Neuronal stem cell (in vitro differentiated cells): ENCODE measurements at places on chromosomes 12 and 14.

DNA sequence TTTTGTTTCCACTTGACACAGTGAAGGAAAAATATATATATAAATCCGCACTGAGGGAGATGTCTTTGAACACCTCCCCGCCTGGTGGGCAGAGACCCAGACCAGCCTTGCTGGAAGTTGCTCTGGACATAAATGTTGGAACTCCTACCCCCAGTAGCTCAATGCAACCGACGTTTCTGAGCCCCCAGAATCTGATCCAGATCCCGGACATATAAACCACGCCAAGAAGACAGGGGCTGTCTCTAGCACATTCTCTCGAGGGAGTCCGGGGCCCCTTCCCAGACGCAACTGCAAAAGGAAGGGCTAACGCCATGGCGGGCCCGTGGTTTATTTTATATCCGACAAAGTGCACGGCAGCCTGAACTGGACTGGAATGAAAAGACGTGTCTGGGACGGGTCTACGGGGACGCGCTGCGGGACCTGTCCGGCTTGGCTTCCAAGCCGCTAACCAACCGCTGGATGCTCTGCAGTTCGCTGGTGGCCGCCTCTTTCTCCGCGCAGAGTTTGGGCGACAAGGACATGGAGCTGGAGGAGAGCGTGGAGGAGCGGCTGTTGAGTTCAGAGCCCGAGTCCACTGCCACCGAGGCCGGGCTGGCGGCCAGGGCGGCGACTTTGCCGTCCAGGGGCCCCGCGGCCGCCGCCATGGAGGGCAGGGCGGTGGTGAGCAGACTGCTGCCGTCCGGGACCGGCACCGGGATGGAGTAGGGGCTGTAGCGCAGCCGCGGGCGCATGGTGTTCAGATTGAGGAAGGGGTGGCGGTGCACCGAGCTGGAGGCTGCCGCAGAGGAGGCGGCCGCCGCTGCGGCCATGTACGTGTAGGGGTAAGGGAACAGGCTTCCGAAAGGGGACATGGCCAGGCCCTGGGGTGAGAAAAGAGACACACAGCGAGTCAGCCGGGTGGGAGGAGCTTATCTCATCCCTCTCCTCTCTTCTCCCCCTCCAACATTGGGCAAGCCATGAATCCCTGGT is 12.2 kb downstream of the TBX3 start:
- DNase-seq, result peak; percentile 45

DNA sequence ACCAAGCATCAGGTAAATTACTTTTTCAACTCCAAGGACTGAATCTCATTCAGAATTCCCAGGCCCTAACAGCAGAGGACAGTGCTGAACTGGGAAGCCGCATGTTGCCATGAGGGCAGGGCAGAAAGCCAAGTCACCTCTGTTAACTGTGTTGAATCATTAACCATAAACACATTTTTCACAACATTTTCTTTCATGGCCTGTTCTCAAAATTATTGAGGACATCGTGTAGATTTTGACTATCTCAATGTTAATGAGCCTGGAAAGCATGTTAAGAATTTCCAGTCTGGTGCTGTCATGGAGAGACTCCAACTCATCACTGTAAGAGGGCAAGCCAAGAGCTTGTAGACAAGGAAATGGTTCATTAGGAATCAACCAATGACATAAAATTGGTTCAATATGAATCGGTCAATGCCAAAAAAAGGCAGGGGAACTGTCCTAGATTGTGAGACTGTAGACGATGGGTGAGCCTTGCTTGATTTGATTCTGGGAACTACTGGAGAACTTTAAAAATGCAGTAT is 33.7 kb downstream of the CPM start:
- no peak for DNase-seq

- DNase-seq, result peak; percentile 56
Measured at GRCh38 chr14:47675466-47676314, at the start of gene MDGA2. Gene MDGA2, minus strand, starts transcription at chr14:47675605.

DNA sequence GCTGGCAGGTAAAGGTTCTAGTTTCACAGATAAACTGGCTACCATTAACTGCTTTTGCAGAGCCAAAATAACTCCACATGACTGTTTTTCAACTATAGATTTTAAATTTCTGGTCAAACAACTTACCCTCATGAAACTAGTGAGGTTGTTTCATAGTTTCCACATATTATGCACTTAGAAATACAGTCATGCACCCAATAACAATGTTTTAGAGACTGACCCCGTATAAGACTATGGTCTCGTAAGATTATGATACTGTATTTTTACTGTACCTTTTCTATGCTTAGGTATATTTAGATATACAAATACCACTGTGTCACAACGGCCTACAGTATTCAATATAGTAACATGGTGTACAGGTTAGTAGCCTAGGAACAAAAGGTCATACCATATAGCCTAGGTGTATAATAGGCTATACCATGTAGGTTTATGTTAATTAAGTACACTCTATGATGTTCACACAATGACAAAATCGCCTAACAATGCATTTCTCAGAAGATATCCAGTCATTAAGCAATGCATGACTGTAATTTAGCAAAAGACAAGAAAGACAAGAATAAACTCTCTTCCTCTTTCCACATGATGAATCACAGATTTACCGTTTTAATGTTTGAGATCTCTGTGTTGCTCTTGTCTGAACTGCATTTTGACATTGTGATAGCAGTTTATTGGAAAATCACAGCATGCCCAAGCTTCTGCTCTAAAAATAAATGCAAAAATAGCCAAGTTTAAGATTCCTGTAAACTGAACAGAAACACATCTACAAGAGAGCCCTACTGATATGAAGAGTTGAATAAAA is 17.1 kb downstream of the DICER1 start:
- DNase-seq, result no peak

- DNase-seq, result no peak
Measured at GRCh38 chr14:56131865-56132833, 13.9 kb downstream of the PELI2 start.

DNA sequence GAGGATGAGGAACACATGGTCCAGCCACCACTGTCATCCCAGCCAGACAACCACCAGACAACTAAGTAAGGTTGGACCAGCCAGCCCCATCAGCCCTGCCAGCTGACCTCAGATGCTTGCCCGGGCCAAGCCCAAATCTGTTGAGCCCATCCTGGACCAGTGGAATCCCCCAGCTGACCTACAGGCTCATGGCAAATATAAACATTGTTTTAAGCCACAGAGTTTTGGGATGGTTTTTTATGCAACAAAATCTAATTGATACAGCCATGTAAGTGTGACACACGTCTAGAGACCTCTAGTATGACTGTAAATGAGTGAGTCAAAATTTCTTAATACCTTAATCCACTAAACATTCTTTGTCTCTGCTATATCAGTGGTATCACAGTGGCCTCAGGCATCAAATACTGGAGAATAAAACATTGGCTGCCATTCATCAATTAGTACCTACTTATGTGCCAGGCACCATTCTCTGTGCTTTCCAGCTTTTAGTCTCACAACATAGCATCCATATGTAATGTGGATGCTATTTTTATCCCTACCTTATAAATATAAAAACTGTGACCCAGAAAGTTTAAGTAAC is 24.2 kb upstream of the NT5DC3 start:
- DNase-seq, result no peak

- no peak for DNase-seq
Measured at GRCh38 chr12:122872815-122873361, 23.0 kb downstream of the VPS37B start.

DNA sequence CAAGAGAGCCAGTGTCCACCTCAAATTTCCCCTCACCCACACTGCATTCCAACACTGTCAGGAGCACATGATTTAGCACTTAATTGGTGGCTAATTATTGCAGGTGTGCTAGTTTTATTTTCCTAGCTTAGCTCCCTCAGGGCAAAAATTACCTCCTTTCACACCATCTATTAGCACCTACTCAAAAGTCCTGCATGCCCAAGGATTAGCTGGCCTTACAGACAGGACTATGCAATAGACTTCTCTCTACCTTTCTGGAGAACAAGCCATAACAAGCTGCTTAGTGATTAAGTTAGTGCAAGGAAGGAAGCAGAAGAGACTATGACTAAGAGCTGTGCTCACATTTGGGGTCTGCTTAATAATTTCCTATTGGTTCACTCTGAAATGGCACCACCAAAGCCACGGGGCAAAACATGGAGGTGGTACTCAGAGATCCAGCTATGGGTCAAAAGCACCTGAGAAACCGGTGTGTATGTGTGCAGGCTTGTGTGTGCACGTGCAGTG is 69.5 kb downstream of the STON2 start:
- no peak for DNase-seq

DNA sequence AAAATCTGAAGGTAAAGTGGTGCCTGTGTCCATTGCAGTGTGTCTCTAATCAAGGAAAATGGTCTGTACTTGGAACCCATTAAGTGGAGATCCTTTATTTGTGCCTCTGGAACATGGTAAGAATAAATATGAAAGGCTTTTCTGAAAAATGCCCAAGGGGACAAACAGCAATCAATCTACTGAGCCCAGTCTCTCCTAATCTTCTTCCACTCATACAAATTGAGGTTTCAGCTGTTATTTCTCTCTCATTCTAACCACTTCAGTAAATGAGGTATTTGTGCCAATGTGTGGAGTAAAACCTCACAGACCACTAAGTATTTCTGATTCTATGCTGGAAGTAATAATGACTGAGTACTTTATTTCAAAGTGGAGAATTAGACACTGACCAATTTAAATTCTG is 82.3 kb upstream of the ST8SIA1 start:
- no peak for DNase-seq

- no peak for DNase-seq
Measured at GRCh38 chr12:74489543-74489942, 48.1 kb upstream of the ATXN7L3B start.

GRCh38 chr12:124111006-124111405 is 138.0 kb downstream of the ZNF664 start:
- no peak for DNase-seq

- DNase-seq, result no peak
Measured at GRCh38 chr12:102920271-102920670, 3.2 kb upstream of the PAH start.
